ENCODE measurements at places on chromosomes 5 and 9. TPM values are rescaled to one million over a fixed set of nuclear protein-coding genes. Genes with fewer than 3 reads are reported as not detected.
A peak's percentile ranks its signal among the peaks of the same experiment; 100 is the strongest.

COL15A1 gene
- polyA plus RNA-seq = not detected

DNA sequence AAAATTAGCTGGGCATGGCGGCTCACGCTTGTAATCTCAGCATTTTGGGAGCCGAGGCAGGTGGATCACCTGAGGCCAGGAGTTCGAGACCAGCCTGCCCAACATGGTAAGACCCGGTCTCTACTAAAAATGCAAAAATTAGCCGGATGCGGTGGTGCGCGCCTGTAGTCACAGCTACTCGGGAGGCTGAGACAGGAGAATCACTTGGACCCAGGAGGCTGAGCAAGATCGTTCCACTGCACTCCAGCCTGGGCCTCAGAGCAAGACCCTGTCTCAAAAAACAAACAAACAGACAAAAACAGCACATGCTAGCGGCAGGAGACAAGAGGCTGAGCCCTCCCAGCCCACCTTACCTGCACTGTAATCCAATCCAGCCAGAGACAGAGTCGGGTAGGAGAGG, 1.1 kb upstream of the DOLPP1 start:
- no peak for DNase-seq

DNA sequence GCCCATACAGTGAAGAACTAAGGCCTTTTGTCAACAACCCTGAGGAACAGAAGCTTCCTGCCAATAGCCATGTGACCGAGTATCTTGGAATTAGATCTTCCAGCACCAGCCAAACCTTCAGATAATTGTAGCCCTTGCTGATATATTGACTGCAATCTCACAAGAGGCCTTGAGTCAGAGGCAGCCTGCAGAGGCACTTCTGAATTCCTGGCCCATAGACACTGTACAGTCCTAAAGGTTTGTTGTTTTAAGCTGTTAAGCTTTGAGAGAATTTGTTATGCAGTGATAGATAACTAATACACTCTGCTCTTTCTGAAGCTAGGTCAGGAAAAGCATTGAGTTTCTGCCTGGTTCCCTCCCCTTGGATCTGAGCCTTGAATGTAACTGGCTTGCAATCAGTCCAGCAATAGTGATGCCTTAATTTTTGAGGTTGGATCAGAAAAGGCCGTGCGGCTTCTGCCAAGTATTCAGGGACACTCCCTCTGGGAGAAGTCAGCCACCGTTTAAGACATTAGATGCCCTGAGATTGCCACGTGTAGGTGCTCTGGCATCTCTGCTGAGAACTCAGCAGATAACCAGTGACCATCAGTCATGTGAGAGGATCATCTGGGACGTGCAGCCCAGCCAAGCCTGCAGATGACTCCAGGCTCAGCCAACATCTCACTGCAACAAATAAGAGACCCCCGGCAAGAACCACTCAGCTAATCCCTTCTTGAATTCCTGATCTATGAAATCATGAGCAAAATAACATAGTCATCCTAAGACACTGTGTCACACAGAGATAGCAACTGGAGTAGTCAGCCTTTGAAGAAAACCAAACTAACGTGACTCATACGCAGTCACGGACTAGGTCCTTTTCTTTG, 126.8 kb upstream of the STC2 start:
- peak; percentile 91 for DNase-seq

GRCh38 chr5:16160706-16161105, 18.9 kb downstream of the MARCHF11 start:
- peak; percentile 41 for DNase-seq

- no peak for DNase-seq
Measured at GRCh38 chr9:125493881-125494652, 212.9 kb downstream of the MAPKAP1 start.

GRCh38 chr5:131944702-131945550, 537 bp downstream of the MEIKIN start:
- DNase-seq = no peak

- peak; percentile 75 for DNase-seq
Measured at GRCh38 chr5:134371834-134372340, 518 bp downstream of the UBE2B start.

- no peak for DNase-seq
Measured at GRCh38 chr5:180690562-180690961, 41.2 kb upstream of the FLT4 start.

DNA sequence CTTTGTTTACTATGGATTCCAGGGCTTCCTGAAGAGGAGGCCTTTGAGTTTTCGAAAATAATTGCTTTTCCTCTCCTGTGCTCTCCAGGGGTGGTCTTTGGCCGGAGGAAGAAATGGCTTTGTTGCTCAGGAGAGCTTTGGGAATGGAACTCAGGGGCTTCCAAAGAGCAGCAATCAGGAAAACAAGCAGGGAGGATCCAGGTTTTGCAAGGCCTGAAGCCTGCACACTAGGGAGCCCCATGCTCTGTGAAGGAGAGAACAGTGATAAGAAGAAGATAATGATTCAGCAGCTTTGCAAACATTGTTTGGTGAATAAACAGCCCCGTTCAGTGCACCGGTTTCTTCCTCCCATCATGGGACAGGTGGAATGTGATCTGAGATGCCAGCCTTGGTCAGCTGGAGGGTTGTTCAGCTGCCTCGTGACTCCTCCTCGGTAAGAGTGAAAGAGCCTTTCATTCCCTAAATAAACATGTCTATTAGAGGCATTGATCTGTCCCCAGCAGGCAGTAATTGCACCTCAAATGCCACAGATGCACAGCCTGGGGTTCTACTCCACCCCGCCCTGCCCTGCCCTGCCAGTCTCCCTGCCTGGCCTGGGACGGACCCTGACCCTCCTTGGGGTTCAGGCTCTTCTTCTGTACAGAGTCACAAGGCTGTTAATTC, 11.5 kb upstream of the ALDH1B1 start:
- no peak for DNase-seq

DNA sequence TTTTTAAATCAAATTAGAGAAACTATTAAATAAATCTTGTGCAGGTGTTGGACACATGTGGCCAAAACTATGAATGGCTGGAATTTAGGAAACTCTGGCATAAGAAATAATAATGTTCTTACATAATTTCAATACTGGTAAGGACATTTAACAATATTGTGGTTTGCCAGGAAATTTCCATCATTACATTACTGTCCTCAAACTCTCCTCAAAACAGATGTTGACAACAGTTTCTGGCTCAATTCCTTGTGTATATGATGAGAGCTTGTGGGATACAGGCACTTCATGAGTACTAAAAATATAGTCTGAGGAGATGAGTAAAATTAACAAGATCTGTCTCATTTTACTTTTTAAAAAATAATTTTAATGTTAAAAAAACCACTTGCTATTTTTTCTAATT, 27.9 kb downstream of the MCTP1 start:
- no peak for DNase-seq

Data from mammary epithelial cell (primary cell).